ENCODE measurements at places on chromosomes 4 and X.

- DNase-seq: no peak
These were observed 660 bp upstream of the ARHGEF9 start for GRCh38 chrX:63785708-63786040.

GRCh38 chr4:48379587-48380180, 38.4 kb downstream of the SLAIN2 start:
- no peak for DNase-seq

DNA sequence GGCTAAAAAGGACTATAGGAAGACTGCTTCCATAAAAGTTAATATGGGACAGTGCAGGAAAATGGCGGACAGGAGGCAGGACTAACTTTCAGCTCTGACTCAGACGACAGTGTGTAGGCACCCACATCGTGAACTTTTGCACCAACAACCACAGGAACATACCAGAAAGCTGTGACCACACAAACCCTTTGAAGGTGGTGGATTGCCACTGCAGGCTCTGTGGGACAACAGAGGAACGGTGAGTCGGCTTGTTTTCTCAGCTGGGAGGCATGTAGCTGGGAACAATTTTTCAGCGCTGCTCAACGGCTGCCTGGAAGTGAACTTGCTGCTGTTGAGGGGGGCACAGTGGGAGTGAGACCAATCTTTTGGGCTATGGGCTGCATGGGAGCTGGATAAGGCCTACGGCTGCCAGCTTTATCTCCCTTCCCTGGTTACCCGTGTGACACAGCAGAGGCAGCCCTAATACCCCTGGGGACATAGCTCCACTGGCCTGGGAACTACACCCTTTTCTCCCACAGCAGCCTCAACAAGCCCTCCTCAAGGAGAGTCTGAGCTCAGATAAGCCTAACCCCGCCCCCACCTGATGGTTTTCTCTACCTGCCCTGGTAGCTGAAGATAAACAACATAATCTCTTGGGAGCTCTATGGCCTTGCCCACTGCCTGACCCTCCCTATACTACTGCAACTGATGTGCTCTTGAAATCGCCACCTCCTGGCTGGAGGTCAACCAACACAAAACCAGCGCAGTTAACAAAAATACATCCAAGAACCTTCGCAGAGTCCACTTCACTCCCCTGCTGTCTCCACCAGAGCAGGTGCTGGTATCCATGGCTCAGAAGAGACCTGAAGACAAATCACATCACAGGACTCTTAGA, 1537.0 kb downstream of the C4orf33 start:
- DNase-seq: no peak

DNA sequence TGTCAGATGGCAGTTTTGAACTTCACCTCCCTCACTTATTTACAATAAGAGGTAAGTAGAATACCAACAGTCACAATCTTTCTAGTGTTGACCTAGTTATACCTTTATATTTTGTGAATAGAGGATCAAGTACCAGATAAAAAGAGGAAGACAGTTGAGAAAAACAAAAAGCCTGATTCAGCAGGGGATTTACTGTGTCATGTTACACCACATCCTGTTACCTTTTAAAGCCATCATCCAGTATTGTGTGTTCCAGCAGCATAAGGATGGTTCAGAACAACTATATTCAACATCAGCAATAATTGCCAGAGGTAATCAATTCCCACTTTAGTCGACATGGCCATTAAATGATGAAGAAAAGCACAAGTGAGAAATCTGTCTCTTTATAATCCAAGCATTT, 21.3 kb upstream of the CXCL6 start:
- peak; percentile 34 for DNase-seq

DNA sequence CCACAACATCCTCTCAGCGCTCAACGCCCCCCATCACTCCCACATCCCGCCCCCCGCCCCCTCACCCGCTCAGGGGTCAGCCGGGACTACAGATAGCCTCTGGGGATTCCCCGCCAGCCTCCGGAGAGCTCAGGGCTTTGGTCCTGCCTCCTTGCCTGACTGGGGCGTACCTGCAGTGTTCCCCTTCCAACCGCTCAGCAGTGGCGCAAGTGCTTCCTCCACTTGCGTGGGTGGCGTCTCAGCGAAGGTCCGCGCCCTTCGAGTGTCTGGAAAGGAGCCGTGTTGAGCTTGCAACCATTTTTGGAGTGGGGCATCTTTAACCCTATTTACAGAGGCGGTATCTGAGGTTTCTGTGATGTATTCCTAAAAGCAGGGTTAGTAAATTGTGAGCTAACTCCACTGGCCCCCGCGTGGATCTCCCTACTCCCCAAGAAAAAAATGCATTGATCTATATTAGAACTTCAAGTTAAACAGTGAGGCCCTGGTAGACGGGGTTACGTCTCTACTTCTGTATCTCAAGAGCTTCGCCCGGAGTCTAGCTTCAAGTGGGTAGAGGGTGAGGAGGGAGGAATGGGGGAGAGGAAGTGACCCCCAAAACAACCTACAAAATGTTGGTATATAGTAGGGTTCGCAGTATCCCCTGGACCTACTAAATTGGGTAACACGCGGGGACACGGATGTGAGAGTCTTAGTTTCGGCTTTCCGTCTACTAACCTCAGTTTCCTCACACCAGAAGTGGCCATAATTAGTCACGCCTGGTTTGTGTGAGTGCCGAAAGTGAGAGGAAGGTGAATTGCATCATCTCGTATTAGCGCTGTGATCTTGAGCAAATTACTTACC, 16.1 kb downstream of the NKX3-2 start:
- no peak for DNase-seq

DNA sequence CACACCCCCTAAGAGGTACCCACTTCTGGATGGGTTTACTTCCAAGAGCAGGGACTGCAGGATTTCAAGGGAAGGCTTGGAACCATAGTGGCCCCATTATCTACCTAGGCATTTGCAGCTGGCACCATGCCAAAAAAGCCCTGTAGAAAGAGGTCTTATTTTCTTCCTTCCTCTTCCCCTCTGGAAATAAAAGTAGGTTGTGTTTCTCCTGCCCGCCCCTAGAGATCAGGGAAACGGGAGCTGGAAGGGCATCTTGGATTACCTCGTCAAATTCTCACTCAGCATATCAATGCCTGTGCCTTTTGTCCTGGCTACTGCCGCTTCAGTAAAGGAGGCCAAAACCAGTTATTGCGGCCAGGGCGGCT, 1.6 kb downstream of the SCD5 start:
- peak; percentile 24 for DNase-seq

GRCh38 chrX:38105216-38105725, 98.9 kb downstream of the SYTL5 start:
- no peak for DNase-seq

GRCh38 chrX:53262918-53263394, 18.4 kb downstream of the IQSEC2 start:
- no peak for DNase-seq

DNA sequence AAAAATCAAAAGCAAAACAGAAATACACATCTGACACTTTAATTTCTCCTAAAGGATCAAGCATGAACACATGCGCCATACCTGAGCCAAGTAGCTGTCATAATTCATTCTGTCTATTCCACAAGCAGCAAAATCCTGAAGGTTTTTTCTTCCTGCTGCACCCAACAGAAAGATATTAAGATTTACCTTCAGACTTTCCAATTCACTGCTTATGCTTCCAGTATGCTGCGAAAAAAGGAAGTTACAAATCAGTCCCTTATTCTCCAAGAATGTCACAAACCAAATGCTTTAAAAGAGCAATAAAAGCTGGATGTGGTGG, 29.2 kb upstream of the FGFBP2 start:
- DNase-seq: no peak

DNA sequence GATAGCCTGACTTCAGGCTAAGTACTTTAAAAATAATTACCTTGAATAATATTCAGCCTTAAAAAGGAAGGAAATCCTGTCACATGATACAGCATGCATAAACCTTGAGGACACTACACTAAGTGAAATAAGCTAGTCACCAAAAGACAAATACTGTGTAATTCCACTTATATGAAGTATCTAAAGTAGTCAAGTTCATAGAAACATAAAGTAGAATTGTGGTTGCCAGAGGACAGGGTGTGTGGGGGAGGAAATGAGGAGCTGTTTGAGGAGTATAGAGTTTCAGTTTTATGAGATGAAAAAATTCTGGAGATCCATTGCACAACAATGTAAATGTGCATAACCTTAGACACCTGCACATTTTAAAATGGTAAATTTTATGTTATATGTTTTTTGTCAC, 5.6 kb upstream of the STPG2 start:
- DNase-seq: no peak

DNA sequence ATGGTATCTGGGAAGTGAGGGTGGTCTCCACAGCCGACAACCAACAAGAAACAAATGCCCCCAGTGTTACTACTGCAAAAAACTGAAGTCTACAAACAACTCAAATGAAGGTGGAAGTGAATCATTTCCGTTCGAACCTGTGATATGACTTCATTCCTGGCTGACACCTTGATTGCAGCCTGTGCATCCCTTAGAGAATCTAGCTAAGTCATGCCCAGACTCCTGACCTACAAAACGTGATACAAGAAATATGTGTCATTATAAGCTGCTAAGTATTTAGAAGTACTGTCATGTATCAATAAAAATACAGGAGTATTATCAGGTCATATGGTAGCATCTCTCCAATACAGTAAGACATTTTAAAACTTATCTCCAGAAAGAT, 959.7 kb upstream of the LCORL start:
- no peak for DNase-seq

GRCh38 chr4:146338512-146338911, 124.2 kb downstream of the REELD1 start:
- DNase-seq: no peak

GRCh38 chr4:5461477-5461876, 246.9 kb downstream of the EVC2 start:
- DNase-seq: no peak

- no peak for DNase-seq
These were observed 196.4 kb downstream of the QDPR start for GRCh38 chr4:17315459-17315858.

DNA sequence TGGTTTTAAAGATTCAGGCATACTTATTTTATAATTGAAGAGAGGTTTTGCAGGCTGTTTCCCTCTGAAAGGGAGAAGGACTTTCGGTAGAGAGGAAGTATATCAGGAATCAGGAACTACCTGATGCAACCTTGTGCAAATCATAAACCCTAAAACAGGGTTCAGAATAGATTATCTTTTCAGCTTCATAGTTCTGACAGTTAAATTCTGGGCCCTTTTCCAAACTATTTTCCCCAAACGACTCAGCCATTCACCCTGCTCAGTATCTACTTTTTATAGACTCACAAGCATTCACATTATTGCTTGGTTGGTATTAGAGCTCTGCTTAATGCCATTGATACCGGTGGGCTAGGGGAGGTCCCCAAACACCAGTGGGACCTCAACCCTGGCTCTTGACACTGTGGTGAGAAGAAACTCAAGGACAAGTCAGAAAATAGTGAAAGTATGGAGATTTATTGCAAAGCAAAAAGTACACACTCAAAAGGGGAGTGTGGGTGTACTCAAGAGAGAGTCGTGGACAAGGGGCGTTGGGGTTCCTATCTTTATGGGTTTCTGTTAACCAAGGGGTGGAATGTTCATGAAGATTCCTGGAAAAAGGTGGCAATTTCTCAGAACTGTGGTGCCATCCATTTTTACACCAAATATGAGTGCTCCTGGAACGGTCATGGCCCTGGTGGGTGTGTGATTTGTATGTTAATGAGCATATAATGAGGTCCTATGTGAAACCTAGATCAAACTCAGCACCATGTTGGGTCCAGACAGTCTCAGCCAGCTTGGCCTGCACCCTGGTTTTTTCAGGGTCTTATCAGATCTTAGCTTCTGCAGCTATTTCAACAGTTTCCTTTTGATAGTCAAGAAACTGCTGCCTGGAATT, 238.3 kb downstream of the DCLK2 start:
- no peak for DNase-seq

DNA sequence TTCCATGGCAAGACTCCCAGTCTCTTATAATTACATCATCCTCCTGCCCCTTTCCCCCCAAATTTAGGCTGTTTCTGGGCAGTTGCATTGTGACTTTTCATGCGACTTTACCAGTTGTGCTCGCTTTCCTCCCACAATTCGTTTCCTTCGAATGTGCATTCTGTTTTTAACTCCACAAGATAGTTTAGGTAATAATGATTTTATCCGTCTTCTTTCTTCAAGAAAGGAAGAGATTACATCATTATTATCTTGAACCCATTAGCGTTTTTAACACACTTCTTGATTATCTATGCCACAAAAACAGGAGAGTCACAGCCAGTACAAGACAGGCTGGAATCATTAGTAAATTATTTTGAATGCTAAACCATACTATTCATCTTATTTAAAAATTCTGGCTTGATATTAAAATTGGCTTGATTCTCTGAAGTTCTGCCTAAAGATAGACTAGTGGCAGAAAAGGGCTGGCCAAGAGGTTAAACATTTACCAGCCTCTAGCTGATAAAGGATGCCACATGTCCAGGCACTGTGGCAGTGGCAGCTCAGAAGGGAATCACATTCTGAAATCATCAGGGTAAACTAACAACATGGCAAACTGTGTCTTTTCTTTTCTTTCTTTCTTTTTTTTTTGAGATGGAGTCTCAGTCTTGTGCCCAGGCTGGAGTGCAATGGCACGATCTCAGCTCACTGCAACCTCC, 19.7 kb upstream of the PLA2G12A start:
- DNase-seq: no peak

GRCh38 chr4:109729117-109729717, 653 bp downstream of the PLA2G12A start:
- DNase-seq: no peak

DNA sequence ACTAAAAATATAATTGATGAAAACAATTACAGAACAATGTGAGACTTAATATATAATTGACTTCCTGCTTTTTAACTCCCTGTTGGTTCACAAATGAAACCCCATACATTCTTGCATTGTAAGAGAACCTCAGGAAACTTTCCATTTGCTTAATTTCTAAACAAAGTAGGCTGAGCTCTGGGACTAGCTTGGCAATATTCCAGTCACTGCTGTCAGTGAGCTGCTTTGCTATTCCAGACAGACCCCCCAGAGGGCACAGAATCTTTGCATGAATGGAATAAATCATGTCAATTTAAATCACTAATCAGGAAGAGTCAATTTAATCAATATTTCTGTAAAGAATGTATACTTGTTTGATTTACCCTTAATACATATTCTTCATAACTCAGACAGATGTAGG, 110.6 kb downstream of the NEXMIF start:
- no peak for DNase-seq

GRCh38 chr4:54036184-54036583, 28.2 kb downstream of the CHIC2 start:
- no peak for DNase-seq

DNA sequence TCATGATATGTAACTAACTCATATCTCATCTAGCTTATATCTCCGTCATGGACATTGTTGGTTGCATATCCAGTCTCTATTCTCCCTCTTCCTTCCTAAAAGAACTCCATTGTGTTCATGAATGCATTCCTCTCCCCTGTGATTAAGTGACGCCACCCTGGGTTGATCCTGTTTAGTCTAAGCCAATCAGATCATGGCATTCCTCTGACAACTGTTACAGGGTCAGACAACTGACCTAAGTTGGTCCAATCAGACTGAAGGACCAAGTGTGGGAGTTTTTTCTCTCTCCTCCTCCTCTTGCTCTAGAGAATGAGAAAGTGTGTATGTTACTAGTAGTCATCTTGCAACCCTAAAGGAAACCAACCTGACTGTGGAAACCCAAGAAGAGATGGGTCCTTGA, 3.6 kb downstream of the APOO start:
- no peak for DNase-seq

- no peak for DNase-seq
These were observed 197.7 kb downstream of the SPANXN3 start for GRCh38 chrX:143319526-143319925.

Data from thymus (tissue), 14 donors.